ENCODE measurements at places on chromosomes 4 and X. TPM values are rescaled to one million over a fixed set of nuclear protein-coding genes. Genes with fewer than 3 reads are reported as not detected.

The TRO gene
- not detected for polyA plus RNA-seq

DNA sequence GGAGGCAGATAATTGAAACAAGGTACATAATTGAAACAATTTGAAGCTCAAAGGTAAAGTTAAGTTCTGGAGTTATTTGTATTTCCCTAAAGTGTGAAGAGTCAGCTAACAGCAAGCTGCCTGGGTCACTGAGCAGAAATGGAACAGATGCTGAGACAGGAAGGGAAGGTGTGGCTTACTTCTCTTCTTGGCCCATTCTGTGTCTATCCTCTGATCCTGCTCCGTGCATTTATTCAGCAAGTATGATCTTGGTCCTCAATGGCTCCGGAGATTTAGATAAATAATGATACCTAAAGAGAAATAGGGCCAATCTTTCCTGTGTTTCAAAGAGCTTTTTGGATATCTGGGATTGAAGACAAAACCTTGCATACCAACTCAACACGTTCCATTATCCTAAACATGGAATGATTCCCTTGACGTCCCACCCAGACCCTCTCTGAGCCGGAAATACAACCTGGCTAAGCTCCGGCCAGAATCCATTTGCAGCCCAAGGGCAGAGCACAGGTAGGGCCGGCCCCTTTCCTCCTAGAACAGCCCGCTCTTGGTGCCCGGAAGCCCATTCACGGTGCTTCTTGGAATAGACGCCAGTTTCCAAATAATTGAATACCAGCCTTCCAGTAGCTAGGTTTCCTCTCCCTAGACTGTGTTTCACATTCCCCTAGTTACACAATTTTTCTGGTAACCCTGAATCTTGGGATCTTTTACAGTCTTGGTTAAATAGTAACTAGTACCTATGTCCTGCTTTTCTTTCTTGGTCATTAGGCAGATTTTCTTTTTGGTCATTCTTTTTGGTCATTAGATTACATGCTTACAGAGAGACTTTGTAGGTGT lies 211.0 kb downstream of the NWD2 start:
- DNase-seq: no peak

DNA sequence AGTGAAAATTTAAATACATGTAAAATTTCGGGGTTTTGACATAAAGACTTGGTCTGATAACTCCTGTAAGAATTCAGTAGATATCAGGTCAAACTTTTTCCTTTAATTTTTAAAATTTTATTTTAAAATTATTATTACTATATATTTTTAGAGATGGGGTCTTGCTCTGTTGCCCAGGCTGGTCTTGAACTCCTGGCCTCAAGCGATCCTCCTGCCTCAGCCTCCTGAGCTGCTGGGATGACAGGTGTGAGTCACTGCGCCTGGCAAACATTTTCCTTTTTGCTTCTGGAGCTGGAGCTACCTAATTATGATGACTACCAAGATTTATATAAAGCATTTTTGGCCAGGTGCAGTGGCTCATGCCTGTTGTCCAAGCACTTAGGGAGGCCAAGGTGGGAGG lies 37.3 kb downstream of the KLHL15 start:
- DNase-seq: no peak

The KLHL4 gene
- not detected for polyA plus RNA-seq
